Hair follicular keratinocyte (primary cell): ENCODE measurements at places on chromosomes 3 and 15. TPM values are rescaled to one million over a fixed set of nuclear protein-coding genes. Genes with fewer than 3 reads are reported as not detected.

The VWA5B2 gene
- not detected in 2 replicates for total RNA-seq

The TPRA1 gene
- 37.1 and 38.4 TPM in 2 replicates for total RNA-seq

The CAMK2N2 gene
- 1.2 and 1.4 TPM in 2 replicates for total RNA-seq

The CACNA2D3 gene
- total RNA-seq, result not detected in 2 replicates

The GCNT3 gene
- total RNA-seq, result 0.16 TPM in 1 of 2 replicates, not detected in the other

The ZNF620 gene
- 0.39 and 0.72 TPM in 2 replicates for total RNA-seq

The TRH gene
- total RNA-seq, result not detected in 2 replicates

The KY gene
- not detected in 2 replicates for total RNA-seq

The THSD4 gene
- total RNA-seq, result 38.0 and 81.8 TPM in 2 replicates

The FANCD2OS gene
- not detected in 2 replicates for total RNA-seq

The CFAP100 gene
- not detected in 2 replicates for total RNA-seq

The CLDN16 gene
- total RNA-seq, result not detected in 2 replicates

The WDR93 gene
- not detected in 2 replicates for total RNA-seq

The ST8SIA2 gene
- total RNA-seq, result not detected in 2 replicates

The PLSCR2 gene
- total RNA-seq, result not detected in 2 replicates

The CEMIP gene
- 0.39 and 1.1 TPM in 2 replicates for total RNA-seq

The APOD gene
- 0.23 TPM in 1 of 2 replicates, not detected in the other for total RNA-seq

The EIF3J gene
- 21.0 and 39.8 TPM in 2 replicates for total RNA-seq

The SLC2A2 gene
- not detected in 2 replicates for total RNA-seq

The RBMS3 gene
- total RNA-seq, result 4.9 and 17.7 TPM in 2 replicates

The NAA80 gene
- total RNA-seq, result 16.7 and 30.1 TPM in 2 replicates
